Omental fat pad (tissue), 4 donors: ENCODE measurements at places on chromosomes 3 and 15. TPM values are rescaled to one million over a fixed set of nuclear protein-coding genes. Genes with fewer than 3 reads are reported as not detected.

IREB2 gene
- 46.5 TPM for total RNA-seq

CASR gene
- total RNA-seq: not detected

VGLL3 gene
- 36.9 TPM for total RNA-seq

ANKDD1A gene
- total RNA-seq: 5.9 TPM

CORO2B gene
- total RNA-seq: 11.1 TPM

TMEM207 gene
- not detected for total RNA-seq

LRRN1 gene
- total RNA-seq: 4.7 TPM

SYNPR gene
- not detected for total RNA-seq

SLC51B gene
- not detected for total RNA-seq

PEX5L gene
- 6.3 TPM for total RNA-seq

GHSR gene
- total RNA-seq: not detected

WDR93 gene
- total RNA-seq: not detected

TEX55 gene
- not detected for total RNA-seq

ZNF35 gene
- 17.2 TPM for total RNA-seq

KCNMB3 gene
- total RNA-seq: 6.3 TPM

TMEM45A gene
- total RNA-seq: 6.8 TPM

LRRC3B gene
- 0.24 TPM for total RNA-seq

TCTA gene
- total RNA-seq: 26.7 TPM

PAQR5 gene
- total RNA-seq: 0.69 TPM

PARP3 gene
- 22.1 TPM for total RNA-seq

UCN2 gene
- 0.28 TPM for total RNA-seq

LNP1 gene
- 5.7 TPM for total RNA-seq

STX19 gene
- total RNA-seq: not detected

MYD88 gene
- 68.1 TPM for total RNA-seq

SOX14 gene
- not detected for total RNA-seq

GOLGA8M gene
- total RNA-seq: 5.1 TPM

DNAH1 gene
- 6.7 TPM for total RNA-seq

BUB1B gene
- total RNA-seq: 0.82 TPM

ALS2CL gene
- 3.7 TPM for total RNA-seq

HES1 gene
- total RNA-seq: 12.0 TPM

TMEM40 gene
- not detected for total RNA-seq

NUSAP1 gene
- total RNA-seq: 0.74 TPM

MAPKBP1 gene
- 15.1 TPM for total RNA-seq

MORC1 gene
- total RNA-seq: not detected

CD200 gene
- 40.4 TPM for total RNA-seq

AMIGO3 gene
- total RNA-seq: 1.9 TPM
